ENCODE measurements at places on chromosomes 11 and 22.

- DNase-seq = no peak
Measured at GRCh38 chr22:27574002-27574366, 227.6 kb downstream of the MN1 start.

DNA sequence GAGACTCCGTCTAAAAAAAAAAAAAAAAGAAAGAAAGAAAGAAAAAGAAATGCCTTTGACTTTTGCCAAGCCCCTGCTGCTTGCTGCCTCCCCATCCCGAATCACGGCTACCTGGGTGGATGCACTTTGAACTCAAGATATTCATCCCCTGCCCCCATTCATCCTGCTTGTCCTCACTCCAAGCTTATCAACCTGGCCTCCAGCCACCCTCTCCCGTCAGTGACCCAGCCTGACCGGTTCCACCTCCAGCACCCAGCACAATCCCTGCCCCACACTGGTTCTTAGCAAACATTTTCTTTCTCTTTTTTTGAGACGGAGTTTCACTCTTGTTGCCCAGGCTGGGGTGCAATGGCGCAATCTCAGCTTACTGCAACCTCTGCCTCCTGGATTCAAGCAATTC lies 44.4 kb downstream of the CYTH4 start:
- no peak for DNase-seq

GRCh38 chr22:40898850-40899357 lies 37.0 kb upstream of the DNAJB7 start:
- peak; percentile 23 for DNase-seq

GRCh38 chr11:110297076-110297725 lies 787 bp upstream of the RDX start:
- no peak for DNase-seq

DNA sequence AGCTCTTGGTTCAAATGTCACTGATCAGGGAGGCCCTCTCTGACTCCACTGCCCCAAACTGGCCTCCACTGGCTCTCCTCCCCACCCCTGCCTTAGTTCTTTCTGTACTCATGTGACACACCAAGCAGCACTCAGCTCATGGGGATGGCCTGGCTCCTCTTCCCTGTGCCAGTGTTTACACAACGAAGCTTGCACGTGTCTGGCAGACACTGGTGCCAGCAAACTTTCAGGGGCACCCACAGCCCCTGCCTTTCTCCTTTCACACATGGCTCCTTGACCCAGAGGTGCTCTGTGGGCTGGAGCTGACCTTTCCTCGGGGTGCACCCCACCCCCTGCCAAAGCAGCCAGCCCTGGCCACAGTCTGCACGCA lies 37.6 kb upstream of the PARVG start:
- no peak for DNase-seq
